Stimulated activated naive B cell treated with anti-CD40 and anti-IgM and Interleukin-4, amounts not matched to agents 10 μg/mL and 1 μg/mL and 100 μg/mL, for 72 hours (primary cell): ENCODE measurements at places on chromosomes 4 and X.

GRCh38 chr4:48042979-48043461 is 26.4 kb downstream of the NIPAL1 start:
- peaks cover 42% of the 10 kb centered on the region for H3K4me1 ChIP-seq
- H3K36me3 ChIP-seq, result no peaks in the 10 kb centered on the region
- H3K27me3 ChIP-seq, result peaks cover 5% of the 10 kb centered on the region
- no peak overlapping the region for H3K27ac ChIP-seq
- H3K4me3 ChIP-seq, result no peak overlapping the region

DNA sequence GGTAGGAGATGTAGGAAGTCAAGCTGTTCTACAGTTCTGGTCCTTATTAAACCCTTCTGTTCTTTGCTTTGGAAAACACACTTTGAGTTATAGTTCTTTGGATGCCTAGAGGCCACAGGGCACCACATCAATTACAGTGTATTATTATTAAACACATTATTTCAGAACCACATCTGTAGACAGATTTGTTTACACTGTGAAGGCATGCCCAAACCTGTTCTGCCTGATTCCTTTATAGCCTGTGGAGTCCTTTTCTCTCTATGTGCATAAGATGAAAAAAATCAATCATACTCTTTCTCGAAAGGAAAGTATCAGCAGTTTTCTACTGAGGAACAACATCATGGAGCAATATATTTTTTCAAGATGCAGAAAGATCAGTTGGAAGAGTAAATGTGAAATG is 371.3 kb upstream of the INTU start:
- DNase-seq, result no peak
- H3K4me3 ChIP-seq, result no peak overlapping the region
- H3K27me3 ChIP-seq, result no peaks in the 10 kb centered on the region
- no peak overlapping the region for H3K27ac ChIP-seq
- H3K4me1 ChIP-seq, result no peaks in the 10 kb centered on the region

GRCh38 chrX:118211891-118212816 is 95.5 kb upstream of the KLHL13 start:
- peaks cover 12% of the 10 kb centered on the region for H3K4me1 ChIP-seq
- no peak overlapping the region for H3K27ac ChIP-seq
- no peaks in the 10 kb centered on the region for H3K36me3 ChIP-seq
- peak overlapping the region; percentile 62 for H3K4me3 ChIP-seq
- no peaks in the 10 kb centered on the region for H3K27me3 ChIP-seq
- DNase-seq, result no peak

DNA sequence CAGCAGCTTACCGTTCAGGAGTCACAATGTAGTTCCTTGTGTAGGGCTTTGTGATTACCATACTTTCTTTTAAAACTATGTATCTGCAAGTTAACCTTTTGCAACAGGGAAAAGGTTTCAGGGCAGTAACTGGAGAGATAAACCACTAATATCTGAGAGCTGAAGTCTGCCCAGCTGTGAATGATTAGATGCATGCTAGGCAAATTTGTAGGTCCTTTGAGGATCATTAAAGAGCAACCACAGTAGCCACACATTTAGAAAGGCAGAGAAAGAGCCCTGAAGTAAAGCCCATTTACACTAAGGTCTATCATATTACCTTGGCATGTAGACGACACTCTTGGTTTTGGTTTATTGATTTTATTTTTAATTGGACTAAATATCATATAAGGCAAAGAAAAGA is 60.0 kb downstream of the ATP8A1 start:
- H3K4me3 ChIP-seq, result no peak overlapping the region
- no peak for DNase-seq
- no peaks in the 10 kb centered on the region for H3K36me3 ChIP-seq
- H3K27ac ChIP-seq, result no peak overlapping the region
- H3K4me1 ChIP-seq, result peaks cover 8% of the 10 kb centered on the region
- no peaks in the 10 kb centered on the region for H3K27me3 ChIP-seq

DNA sequence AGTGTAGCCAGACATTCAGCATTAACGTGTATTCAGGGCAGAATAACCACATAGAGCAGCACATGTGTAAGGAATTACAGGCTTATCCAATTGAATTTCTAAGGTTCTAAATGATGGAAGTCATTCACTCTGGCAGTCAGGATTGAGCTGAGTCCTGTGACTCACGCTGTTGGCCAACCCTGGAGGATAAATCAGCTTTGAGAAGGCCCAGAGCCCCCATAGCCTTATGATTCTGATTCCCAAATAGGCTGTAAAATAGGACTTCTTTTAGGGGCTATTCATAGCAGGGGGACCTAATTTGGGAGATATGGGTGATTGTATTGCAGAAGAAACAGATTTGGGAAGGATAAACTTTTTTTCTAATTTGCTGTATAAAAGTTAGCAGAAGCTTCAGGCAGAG is 8.1 kb upstream of the HPF1 start:
- no peak overlapping the region for H3K27ac ChIP-seq
- no peak overlapping the region for H3K4me3 ChIP-seq
- no peak for DNase-seq
- no peaks in the 10 kb centered on the region for H3K36me3 ChIP-seq
- H3K27me3 ChIP-seq, result peaks cover 5% of the 10 kb centered on the region
- H3K4me1 ChIP-seq, result peaks cover 4% of the 10 kb centered on the region

GRCh38 chrX:3299636-3300035 is 46.8 kb downstream of the MXRA5 start:
- H3K36me3 ChIP-seq, result no peaks in the 10 kb centered on the region
- no peaks in the 10 kb centered on the region for H3K4me1 ChIP-seq
- peaks cover 3% of the 10 kb centered on the region for H3K27me3 ChIP-seq

GRCh38 chr4:168119100-168119499 is 26.8 kb downstream of the ANXA10 start:
- H3K36me3 ChIP-seq, result no peaks in the 10 kb centered on the region
- no peak for DNase-seq
- no peaks in the 10 kb centered on the region for H3K4me1 ChIP-seq
- no peaks in the 10 kb centered on the region for H3K27me3 ChIP-seq
- H3K27ac ChIP-seq, result no peak overlapping the region
- H3K4me3 ChIP-seq, result no peak overlapping the region

- DNase-seq, result no peak
- peaks cover 4% of the 10 kb centered on the region for H3K27me3 ChIP-seq
- H3K27ac ChIP-seq, result no peak overlapping the region
- H3K4me1 ChIP-seq, result no peaks in the 10 kb centered on the region
Measured at GRCh38 chr4:149897783-149898182, 82.1 kb upstream of the IQCM start.

DNA sequence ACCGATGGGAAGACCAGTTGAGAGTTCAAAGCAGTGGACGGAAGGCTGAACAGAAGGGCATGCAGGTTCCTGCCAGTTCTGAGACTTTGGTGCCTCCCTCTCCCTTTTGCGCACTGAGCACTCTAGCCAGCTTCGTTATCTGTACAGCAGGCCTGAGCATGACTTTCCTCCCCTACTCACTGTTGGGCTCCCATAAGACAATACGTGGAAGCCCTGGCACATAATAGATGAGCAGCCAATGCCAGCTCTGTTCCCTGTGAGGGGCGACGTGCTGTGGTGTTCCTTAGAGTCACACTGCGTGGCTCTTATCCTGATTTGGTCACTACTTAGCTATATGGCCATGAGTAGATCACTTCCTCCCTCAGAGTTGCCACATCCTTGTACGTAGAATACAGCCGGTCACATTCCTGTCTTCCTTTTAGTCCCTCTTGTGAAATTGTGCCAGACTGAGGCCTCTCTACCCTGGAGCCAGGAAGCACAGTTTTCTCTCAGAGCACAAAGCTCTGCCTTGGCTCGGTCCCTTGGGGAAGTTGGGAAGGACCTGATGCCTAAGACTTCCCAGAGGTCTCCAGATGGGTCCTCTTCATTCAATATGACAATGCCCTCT is 160.4 kb upstream of the MAMLD1 start:
- no peaks in the 10 kb centered on the region for H3K36me3 ChIP-seq
- no peaks in the 10 kb centered on the region for H3K27me3 ChIP-seq
- no peak overlapping the region for H3K4me3 ChIP-seq
- no peak overlapping the region for H3K27ac ChIP-seq
- H3K4me1 ChIP-seq, result peaks cover 17% of the 10 kb centered on the region

GRCh38 chr4:118279920-118280432 is 72.8 kb downstream of the PRSS12 start:
- peaks cover 45% of the 10 kb centered on the region for H3K36me3 ChIP-seq
- H3K27ac ChIP-seq, result peak overlapping the region; percentile 99
- no peaks in the 10 kb centered on the region for H3K27me3 ChIP-seq
- peak overlapping the region; percentile 94 for H3K4me3 ChIP-seq
